NCI-H187 (cell line): ENCODE measurements at places on chromosomes 4 and X.

GRCh38 chr4:141473952-141474351 lies 162.4 kb upstream of the IL15 start:
- DNase-seq: no peak

GRCh38 chrX:100404851-100405250 lies 5.2 kb downstream of the PCDH19 start:
- DNase-seq: no peak

DNA sequence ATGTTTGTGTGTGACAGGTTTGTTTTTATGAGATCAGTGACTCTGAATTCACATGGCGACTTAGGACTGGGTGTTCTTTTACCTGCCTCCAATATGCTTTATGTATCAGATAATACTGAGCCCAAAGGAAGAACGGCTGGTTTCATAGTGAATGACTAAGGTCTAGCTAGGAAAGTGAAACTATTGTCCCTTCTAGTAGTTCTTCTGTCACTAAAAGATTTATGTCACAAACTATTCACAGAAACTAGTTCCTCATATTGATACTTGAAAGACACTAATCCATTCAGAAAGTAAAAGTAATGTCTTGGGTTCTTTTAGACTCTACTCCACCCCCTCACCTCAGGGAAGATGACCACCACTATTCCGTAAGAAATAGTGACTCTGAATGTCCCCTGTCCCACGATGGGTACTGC lies 81.7 kb downstream of the EGF start:
- no peak for DNase-seq

DNA sequence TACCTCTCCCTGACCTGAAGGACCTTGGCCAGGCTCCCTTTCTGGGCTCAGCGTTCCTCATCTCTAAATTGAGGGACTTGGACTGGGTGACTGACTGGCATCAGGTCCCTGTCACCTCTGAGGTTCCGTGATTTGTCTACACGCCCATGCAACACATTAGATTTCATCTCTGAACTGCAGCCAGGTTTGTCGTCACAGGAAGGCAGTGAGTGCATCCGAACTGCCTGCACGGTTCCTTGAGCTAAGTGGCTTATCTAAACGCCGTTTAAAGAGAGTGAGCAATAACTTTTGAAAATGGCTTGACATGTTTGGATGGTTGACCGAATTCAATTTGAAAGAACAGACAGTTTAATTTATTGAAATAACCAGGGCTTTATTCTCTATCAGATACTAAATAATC lies 70.1 kb downstream of the PCYT1B start:
- no peak for DNase-seq

DNA sequence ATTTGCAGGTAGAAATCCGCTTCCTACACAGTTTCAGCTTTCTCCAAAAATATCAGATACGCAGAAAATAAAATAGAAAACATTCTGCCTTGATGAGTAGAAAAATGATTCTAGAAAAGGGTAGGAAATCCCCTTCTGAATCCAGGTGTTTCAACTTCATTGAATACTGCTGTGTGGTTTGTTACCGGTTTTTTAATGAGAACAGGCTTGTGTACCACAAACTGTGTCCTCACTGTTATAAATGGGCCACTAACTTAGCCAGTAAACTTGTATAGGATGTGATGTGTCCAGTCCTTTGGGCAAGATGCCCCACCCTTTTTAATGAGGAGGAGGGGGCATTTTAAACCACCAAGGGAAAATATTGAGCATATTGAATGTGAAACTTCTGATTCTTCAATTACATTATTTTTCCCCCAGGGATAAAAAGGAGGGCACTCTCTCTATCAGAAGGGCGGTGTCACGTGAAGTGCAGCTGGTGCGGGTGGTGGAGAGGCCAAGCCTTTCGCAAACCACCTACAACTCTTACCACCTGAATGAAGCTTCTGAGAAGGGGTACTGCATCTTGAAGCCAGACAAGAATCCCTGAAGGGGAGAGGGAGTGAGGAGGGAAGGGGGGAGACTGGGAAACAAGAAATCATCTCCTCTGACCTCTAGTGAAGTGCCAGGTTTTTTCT lies 4.5 kb downstream of the CXXC4 start:
- DNase-seq: no peak

GRCh38 chr4:1508161-1509160 lies 102.2 kb upstream of the NKX1-1 start:
- no peak for DNase-seq

DNA sequence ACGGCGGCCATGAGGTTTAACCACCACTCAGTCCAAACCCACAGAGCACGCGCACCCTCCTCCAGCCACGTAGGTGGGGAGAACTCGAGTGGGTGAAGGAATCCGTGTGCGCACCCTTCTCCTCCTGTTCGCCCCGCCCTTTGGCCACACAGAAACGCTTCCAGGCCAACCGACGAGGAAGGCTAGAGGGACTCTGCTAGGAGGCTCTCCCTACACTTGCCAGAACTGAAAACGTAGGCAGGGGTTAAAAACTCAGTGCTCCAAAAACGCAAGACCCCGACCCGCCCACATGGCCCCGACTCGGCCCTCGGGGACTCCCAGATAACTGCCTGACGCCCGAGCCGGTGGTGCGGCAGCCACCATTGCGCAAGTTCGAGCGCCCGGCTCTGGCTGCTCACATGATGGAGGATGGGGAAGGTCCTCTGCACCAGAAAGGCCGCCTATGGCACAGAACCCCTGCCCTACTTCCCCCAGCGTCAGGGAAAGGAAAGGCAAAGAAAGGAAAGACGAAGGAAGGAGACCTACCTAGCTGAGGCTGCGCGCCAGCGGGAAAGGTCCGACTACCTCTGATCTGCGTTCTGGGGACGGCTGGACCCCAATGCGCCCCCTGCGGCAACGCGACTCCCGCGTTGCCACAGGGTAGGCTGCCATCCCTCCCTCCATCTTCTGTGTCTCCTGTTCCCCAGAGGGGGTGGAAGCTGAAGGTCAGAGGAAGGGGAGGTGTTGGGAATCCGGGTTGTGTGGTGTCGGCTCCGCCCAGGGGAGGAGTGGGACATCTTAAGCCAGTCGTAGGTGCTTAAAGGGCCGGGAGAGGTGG lies 201.9 kb upstream of the AGTR2 start:
- no peak for DNase-seq

DNA sequence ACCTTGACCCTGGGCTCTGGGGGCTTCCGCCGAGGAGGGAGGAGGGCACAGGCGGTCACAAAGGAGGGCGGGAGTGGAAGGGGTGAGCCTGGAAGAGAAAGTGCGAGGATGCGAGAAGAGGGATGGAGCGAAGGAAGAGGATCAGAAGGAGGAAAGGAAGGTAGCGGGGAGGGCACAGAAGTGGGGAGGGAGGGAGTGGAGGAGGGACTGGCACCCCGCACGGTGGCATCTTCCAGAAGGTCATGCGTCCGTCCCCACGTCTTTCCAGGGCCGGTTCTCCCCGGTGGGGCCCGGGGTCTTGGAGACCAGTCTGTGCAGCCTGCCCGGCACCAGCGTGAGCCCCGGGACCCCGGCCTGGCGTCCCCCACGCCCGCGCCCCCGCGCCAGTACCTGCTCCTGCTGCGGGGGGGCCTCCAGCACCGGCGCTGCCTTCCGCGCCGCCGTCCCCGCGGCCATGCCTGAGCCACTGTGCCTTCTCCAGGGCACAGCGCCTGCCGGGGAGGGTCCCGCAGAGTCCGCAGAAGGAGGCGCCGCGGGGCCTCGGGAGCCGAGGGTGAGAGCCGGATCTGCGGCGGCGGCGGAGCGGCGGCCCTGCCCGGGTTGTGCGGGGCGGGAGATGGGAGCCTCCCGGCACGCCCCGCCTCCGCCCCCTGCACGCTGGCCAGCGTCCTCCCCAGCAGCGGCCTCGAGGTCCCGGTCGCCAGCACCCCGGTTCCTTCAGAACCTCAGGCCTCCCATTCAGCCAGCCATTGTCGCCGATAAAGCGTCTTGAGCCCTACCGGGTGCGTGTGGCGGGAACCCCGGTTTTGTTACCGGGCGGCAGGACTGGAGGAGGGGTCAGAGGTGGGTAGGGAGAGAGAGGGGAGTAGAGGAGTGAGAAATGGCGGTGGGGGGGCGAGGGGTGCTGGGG lies at the start of gene RNF175:
TSS of gene RNF175 (minus strand) at position 618 of the 910 bp plus-strand sequence. CDS start at position 456, 162 bp downstream.
- no peak for DNase-seq

DNA sequence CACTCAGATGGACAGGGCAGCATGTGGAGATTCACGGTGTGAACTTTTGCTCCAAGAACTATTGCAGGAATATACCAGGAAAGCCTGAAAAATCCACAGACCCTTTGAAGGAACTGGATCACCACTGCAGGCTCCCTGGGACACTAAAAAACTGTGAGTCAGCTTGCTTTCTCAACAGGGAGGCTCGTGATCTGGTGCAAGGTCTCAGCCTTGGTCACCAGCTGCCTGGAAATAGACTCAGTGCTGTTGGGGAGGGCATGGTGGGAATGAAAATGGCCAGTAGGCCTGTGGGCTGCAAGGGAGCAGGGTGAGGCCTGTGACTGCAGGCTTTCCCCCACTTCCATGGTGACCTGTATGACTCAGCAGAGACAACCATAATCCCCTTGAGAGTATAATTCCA lies 426.4 kb upstream of the RPS6KA3 start:
- DNase-seq: no peak
